ENCODE measurements at places on chromosomes 2 and 18.
A peak's percentile ranks its signal among the peaks of the same experiment; 100 is the strongest.

DNA sequence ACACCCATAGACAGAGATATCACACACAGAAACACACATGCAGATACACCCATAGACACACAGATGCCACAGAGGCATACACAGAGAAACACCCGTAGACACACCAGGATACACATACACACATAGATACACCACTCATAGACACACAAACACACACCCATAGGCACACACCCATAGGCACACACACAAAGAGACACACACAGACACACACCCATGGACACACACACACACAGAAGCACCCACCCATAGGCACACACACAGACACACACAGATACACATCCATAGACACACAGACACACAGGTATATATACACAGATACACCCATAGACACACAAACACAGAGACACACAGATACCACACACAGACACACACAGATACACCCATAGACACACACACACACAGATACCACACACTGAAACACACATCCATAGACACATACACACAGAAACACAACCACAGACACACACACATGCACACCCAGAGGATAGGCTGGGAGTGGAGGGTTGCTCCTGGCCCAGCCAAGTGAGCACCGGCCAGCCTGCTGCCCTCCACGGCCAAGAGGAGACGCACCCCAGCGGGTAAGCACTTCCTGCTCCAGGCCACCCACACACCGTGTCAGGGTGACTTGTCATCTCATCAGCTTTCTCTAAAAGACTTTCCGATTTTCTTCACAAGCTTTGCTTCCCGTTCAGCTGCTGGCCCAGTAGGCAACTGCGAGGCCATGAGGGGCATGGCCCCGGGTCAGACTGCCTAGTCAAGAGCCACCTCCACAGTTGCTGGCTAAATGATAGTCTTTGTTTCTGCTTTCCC is 14.1 kb upstream of the CNNM3 start:
- no peak for DNase-seq

GRCh38 chr18:34114996-34115395 is 109.7 kb downstream of the NOL4 start:
- no peak for DNase-seq

- no peak for DNase-seq
Measured at GRCh38 chr18:70019136-70019535, 71.5 kb upstream of the CD226 start.

DNA sequence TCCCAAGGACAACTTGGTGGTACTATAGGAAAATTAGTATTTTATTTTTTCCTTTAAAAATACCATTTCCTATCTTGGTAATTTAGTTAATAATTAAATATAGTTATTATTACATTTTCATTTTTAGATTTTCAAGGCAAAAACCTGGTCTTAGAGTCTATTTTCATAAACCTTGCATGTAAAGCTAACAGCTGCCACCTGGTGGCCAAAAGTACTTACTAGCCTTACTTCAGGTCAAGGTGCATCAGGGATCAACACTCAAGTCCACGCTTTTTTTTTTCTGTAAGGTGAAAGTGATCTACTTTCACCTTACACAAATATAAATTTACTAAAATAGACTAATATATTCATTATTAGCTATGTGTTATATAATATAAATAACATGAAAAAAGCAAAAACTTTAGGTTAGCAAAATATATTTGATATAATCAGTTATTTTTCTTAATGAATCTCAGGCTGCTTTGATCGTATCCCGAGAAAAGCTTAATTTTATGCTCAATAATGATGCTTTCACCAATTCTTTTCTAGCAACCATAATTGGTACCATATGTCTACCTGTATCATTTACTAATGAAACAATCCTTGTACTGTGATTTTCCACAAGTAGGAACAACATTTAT is 62.5 kb downstream of the RELCH start:
- DNase-seq = peak; percentile 65

DNA sequence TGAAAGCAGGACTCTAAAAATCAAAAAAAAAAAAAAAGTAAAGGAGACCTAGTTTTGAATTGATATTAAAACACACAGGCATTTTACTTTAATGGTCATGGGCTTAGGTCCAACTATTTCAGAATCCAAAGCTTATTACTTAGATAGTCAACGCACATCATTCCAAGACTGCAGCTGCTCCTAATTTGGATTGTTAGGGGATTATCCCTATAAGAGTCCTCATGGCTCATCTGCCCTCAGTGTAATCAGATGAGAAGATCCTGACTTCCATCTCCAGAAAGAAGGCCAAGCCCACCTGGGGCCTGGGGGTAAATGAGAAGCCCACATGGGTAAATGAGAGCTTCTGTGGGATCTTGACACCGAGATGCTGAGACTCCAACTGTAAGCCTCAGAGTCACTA is 424.2 kb downstream of the NRXN1 start:
- no peak for DNase-seq

DNA sequence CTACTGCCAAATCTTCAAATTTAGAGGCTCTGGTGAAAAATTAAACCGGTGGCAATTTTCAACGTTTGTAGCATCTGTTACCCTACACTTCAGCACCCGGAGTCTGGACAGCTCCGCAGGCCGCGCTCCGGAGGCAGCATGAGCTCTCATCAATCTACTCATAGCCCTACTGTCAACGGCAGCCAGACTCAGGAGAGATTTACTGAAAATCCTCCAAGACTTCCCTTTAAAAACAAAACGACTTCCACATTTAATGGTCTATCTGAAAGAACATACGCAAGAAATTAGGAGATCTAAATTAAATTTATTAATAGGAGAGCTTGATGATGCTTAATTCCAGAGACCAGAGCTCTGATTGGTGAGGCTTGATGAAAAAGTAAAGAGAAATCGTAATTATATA is 970 bp upstream of the ADCYAP1 start:
- no peak for DNase-seq

DNA sequence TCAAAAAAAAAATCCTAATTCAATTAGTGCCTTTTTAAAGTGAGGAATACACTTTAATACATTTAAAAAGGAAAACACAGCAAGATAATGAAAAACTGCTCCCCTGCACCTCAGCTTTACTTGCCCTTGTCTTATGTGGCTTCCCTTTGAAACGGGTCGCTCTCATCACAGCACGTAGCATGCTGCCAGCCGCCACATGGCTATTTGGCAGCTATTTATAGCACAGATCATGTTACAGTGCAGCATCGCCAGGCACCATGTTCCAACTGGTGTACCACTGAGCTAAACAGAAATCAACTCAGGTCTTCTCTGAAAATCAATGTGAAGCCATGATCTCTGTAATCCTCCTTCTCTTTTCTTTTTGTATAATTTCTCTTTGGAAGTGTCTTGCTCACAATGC is 65.1 kb downstream of the TMEM182 start:
- no peak for DNase-seq

DNA sequence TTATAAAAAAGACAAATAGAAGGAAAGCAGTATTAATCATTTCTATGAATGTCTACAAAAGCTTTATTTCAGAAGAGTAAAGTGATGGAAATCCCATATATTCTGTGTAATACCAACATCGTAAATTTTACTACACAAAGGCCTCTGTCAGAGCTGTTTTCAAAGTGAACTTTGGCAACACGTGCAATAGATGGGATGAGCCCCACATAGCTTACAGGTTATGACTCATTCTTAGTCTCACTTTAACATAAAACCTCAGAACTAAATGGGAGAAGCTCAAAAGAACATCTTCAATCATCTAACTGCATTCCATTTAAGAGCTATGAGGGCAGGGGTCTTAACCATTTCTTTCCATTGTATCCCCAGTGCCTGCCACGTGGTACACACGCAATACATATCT is 11.5 kb downstream of the VPS4B start:
- DNase-seq = no peak

DNA sequence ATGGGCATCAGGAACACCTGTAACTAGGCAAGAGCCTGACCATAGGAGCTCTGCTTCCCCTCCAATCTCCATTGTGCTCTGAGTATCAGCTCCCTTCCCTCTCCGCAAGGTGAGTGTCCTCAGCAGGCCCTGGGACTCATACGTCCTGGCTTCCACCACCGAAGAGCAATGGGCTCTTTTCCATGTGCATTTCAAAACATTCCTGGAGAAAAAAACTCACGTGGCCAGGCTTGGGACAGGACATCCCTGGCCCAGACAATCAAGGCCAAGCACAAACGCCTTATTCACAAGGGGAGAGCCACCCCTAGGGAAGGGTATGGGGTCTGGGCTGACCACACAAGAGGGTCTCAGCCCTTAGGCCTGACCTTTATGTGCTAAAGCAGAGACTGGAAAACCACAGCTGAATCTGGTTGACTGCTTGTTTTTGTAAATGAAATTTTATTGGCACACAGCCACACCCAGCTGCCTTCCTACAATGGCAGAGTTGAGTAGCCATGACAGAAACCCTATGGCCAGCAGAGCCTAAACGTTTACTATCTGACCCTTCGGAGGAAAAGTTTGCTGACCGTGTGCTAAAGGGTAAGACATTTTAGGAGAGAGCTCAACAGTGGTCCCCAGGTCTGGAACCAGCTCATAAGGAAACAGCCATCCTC is 175.7 kb upstream of the ARL4C start:
- no peak for DNase-seq

DNA sequence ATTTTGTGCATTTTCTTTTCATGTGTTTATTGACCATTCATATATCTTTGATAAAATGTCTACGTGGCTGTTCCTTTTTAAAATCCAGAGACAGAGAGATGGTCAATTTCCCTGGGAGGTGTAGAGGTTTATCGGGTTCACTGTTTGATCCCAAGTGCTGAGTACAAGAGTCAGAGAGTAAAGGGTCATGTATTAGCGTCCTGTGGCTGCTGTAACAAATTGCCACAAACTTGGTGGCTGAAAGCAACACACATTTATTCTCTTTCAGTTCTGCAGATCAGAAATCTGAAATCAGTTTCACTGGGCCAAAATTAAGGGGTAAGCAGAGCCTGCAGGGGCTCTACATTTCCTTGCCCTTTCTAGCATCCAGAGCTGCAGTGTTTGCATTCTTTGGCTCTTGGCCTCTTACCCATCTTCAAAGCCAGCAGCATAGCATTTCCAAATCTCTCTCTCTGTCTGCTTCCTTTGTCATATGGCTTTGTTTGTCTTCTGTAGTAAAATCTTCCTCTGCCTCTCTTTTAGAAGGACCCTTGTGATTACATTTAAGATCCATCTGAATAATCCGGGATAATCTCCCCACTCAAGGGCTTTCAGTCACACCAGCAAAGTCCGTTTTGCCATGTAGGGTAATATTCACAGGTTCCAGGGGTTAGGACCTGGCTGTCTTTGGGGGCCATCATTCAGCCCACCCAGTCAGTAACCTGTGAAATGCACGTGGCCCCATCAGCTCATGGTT is 49.9 kb downstream of the TMEM17 start:
- no peak for DNase-seq

DNA sequence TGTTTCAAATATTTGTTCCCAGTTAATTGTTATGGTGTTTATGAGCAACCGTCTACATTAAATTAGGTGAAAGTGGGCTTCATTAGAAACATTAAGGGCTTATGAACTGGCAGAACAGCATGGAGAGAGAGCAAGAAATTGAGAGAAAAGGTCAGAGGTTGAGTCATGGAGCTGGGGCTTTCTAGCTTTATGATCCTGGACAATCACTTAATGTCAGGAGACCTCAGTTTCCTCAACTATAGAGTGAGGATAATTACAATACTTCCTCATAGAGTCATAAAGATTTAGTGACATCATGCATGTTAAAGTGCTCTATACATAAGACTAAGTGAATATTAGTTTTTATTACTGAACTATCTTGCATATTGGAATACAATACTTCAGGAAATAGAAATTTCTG is 83.9 kb downstream of the PLCL1 start:
- no peak for DNase-seq

GRCh38 chr2:47311764-47312490 is 91.0 kb upstream of the MSH2 start:
- no peak for DNase-seq

DNA sequence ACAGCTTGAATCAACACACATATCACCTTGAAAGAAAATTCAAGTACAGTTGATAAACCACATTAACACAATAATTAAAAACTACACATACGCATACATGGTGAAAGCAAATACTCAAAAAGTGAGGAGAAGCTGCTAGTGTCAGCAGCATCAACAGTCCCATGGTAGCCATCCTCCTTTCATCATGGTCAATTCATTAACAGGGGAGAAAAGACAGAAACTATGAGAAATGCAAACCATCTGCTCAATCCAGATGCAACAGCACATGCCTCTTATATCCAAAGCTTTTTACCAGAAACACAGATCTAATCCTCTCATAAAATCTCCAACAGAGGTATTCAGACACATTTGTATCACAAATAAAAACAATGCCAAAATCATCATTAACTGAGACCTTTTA is 81.9 kb upstream of the CHRNA1 start:
- no peak for DNase-seq

DNA sequence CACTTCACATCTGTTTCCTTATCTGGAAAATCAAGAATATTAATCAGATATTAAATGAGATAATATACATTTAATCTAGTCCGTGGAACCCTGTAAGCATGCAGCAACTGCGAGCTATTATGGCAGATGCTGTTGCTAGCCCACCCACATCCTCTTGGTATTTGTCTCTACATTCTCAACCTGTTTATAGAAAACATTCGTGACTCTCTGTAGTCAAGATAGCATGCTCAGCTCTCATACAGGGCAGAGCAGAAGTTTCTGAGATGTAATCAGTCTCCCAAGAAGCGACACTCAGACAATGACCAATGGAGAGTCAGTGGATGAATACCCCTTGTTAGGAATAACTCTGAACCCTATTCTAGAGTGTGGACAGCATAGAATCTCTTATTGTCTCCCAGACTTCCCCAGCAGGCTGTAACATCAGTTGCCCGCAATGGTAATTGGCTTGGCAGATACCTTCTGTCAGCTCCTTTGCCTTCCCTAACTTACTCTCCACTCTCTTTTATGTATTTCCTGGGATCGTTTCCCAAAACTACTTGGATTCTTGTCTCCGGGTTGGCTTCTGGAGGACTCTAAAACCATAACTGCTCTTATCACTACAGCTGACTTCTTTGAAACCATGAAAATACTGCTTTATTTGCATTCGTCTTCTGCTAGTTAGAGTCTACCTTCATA is 400.7 kb upstream of the TNP1 start:
- DNase-seq = no peak

DNA sequence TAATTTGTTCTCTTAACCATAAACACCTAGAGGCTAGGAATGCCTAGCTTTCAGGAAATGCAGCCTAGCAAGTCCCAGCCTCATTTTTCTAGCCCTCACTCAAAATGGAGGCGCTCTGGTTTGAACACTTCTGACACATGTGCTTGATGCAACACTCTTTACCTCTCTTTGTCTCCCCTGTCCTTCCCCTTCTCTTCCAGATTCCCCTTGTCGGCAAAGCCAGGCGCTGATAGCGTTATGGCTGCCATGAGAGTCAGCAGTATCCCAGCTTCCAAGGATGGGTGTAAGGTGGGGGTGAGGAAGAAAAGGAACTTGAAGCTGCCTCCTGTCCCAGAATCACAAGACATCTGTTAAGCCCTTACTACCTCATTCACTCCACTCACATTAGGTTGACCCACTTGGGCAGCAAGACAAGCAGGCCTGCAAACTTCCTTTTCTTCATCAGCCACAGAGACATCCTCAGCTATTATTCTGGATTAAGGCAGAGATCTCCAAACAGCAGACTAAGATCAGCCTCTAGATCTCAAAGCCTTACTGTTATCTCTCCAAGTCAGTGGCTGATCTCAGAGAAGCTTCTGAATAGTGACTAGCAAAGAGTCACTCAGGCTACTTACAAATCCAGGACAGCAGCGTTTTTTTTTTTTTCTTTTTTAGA is 1.9 kb upstream of the ST3GAL5 start:
- DNase-seq = peak; percentile 98

- no peak for DNase-seq
Measured at GRCh38 chr18:22197668-22198067, 28.3 kb downstream of the GATA6 start.

GRCh38 chr2:37648331-37649011 is 23.0 kb downstream of the CDC42EP3 start:
- no peak for DNase-seq

- DNase-seq = no peak
Measured at GRCh38 chr2:589281-590130, 87.7 kb downstream of the TMEM18 start.
